NCI-H187 treated with DMSO at 0.1 percent for 48 hours (cell line): ENCODE measurements at places on chromosomes 16 and 17.

GRCh38 chr16:23302045-23302956 is at the start of gene SCNN1B:
Gene SCNN1B, plus strand, starts transcription at chr16:23302302. Its CDS starts 46,298 bp downstream, at chr16:23348600.
- no peak for DNase-seq

GRCh38 chr17:841313-841712 is 59.2 kb downstream of the MRM3 start:
- DNase-seq = no peak

DNA sequence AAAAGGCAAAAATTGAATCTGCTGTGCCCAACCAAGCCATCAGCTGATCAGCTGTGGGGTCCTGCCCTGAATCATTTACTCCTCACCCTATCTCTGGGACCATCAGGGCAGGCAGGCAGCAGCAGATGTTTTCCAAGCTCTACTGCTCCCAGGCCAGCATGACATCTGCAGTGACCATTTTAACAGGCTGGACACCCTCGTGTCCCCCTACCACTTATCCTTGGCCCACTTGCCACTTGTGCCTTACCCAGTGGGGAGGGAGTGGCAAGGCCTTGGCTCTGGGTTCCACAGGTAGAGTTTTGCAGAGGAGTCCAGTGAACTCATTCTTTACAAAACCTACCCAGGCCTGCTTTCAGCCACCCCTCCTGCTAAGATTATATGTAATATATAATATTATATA is 12.0 kb upstream of the CA4 start:
- no peak for DNase-seq

GRCh38 chr17:5516060-5516792 is 29.9 kb downstream of the MIS12 start:
- no peak for DNase-seq

DNA sequence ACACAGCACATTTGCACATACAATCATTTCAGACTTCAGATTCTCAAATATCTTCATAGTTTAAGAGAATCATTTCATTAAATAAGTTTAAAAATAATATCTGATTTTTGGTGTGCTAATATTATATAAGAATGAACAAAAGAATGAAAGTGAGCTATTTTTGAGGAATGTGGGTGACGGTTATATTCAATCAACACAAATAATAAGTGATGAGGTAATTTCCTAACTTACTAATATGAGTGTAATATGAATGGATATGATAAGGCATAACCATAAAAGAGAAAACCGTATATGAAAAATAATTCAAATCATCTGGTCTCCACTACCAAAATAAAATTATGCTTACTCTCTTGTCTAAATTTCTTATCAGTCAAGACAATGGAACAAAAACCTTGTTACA is 68.4 kb upstream of the NACA2 start:
- no peak for DNase-seq

DNA sequence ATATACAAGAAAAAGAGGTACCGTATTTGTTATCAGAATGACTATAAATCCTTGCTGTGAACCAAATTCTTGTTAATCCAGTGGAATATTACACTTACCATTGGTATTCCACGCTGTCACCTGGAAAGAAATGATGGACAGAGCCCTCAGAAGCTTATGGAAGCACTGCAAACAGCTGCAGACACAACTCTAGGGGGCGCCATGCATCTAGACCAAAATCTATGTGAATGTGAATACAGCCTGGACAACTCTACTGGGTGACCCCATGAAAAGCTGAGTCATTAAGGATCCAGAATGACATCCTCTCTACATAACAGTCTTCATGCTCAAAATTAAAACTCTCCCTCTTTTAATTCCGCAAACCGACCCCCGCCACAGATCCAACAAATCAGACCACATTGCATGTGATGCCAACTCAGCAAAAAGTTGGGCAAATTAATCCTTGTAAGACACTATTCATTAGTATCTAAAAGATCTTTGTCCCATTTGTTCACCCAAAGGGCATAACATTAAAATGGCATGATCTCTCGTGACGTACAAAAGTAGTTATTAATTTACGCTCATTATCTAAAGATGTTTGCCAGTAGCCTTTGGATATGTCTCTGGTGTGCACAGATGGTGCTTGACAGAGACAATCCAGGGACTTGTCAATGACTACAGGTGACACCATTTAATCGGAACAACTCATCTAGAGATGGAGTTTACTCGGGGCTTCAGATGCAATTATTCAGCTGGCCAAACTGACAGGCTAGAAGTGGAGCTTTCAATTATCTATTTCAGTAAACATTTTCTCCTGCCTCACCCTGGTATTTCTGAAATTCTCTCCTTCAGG is 552.7 kb upstream of the PSMD7 start:
- no peak for DNase-seq
